ENCODE measurements at places on chromosomes 2 and 18. TPM values are rescaled to one million over a fixed set of nuclear protein-coding genes. Genes with fewer than 3 reads are reported as not detected.

DPP10 gene
- polyA plus RNA-seq = 0.20 TPM

DSEL gene
- polyA plus RNA-seq = 2.2 TPM

SERPINB4 gene
- polyA plus RNA-seq = 1.0 TPM

AP1S3 gene
- polyA plus RNA-seq = 4.6 TPM

CRYGD gene
- not detected for polyA plus RNA-seq

C1QL2 gene
- polyA plus RNA-seq = 0.03 TPM

MC2R gene
- polyA plus RNA-seq = not detected

RFTN2 gene
- 0.40 TPM for polyA plus RNA-seq

MRPL53 gene
- polyA plus RNA-seq = 70.9 TPM

PAIP2B gene
- polyA plus RNA-seq = 3.0 TPM

PSD4 gene
- 28.5 TPM for polyA plus RNA-seq

CACNB4 gene
- polyA plus RNA-seq = 0.57 TPM

SERPINE2 gene
- 4.2 TPM for polyA plus RNA-seq

AGXT gene
- 0.16 TPM for polyA plus RNA-seq

ASXL3 gene
- 0.08 TPM for polyA plus RNA-seq

ACVR1C gene
- 0.08 TPM for polyA plus RNA-seq

SEPTIN10 gene
- polyA plus RNA-seq = 32.8 TPM

GNAL gene
- 1.5 TPM for polyA plus RNA-seq

SERPINB10 gene
- polyA plus RNA-seq = 0.96 TPM

CFC1 gene
- polyA plus RNA-seq = 0.19 TPM

UGT1A4 gene
- polyA plus RNA-seq = 0.55 TPM

RIT2 gene
- not detected for polyA plus RNA-seq

CCDC85A gene
- polyA plus RNA-seq = 5.3 TPM

PLCL1 gene
- polyA plus RNA-seq = 1.1 TPM

KLHL30 gene
- 0.18 TPM for polyA plus RNA-seq

TAF1B gene
- 6.1 TPM for polyA plus RNA-seq

IL37 gene
- polyA plus RNA-seq = 1.4 TPM

TXNDC2 gene
- polyA plus RNA-seq = 0.16 TPM

NPHP1 gene
- 6.0 TPM for polyA plus RNA-seq

IL36A gene
- not detected for polyA plus RNA-seq

ROCK1 gene
- 22.0 TPM for polyA plus RNA-seq

OXER1 gene
- polyA plus RNA-seq = 1.6 TPM
